ENCODE measurements at places on chromosomes 12 and 14. TPM values are rescaled to one million over a fixed set of nuclear protein-coding genes. Genes with fewer than 3 reads are reported as not detected.

SLC8A3 gene
- 9.8 TPM for total RNA-seq

ACSS3 gene
- 3.6 TPM for total RNA-seq

MANSC1 gene
- total RNA-seq: 2.0 TPM

DNA sequence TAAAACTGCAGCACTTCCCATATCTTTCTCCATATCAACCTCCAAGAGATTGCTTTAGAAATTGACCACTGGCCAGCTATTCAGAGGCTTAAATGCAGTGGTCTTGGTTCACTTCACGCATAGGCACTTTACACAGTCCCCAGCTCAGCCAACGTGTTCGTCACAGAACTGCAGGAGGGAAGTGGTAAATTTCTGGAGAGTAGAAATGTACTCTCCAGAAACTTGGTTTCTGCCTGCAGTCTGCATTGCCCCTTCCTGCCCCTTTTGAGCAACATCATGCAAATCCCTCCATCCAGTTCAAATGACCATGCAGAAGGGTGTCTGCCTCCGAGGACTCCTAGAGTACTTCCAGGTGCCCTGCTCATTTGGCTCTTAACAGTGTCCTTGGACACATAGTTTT is 42.7 kb upstream of the NEDD1 start:
- no peak for DNase-seq

GRCh38 chr14:52877628-52878027 is 73.2 kb downstream of the FERMT2 start:
- DNase-seq: no peak

DNA sequence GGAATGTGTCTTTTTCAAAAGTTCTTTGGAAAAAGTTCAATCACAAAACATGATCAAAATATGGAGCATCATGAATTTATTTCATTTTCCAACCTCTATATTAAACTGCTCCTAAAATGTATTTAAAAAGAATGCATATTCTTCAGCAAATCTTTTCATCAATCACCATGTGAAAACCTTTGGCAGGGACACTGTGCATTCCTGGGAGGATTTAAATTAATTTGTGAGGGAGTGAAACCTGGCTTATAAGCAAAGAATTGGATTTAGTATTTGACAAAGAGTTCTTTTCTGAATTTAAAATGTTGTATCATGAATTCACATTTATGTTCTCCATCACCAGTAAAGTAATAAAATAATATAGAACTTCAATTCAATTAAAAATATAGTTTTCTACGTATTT is 38.2 kb downstream of the PAWR start:
- DNase-seq: no peak

DNA sequence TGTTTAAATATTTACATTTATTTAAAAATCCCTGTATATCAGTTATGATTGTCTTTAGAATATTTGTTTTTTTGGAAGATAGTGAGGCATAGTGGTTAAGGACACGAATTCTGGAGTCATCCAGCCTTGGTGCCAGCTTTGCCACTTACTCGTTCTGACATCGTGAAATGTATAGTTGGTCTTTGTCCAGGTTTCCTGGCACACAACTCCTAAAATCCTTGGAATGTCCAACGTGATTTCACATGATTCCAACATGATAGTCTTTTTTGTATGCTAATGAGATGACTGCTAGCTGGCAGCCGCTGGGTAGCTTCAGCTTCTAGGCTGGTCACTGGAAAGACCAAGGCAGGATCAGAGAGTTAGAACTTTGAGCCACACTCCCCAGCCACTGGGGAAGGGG is 64.8 kb downstream of the PRICKLE1 start:
- no peak for DNase-seq

DNA sequence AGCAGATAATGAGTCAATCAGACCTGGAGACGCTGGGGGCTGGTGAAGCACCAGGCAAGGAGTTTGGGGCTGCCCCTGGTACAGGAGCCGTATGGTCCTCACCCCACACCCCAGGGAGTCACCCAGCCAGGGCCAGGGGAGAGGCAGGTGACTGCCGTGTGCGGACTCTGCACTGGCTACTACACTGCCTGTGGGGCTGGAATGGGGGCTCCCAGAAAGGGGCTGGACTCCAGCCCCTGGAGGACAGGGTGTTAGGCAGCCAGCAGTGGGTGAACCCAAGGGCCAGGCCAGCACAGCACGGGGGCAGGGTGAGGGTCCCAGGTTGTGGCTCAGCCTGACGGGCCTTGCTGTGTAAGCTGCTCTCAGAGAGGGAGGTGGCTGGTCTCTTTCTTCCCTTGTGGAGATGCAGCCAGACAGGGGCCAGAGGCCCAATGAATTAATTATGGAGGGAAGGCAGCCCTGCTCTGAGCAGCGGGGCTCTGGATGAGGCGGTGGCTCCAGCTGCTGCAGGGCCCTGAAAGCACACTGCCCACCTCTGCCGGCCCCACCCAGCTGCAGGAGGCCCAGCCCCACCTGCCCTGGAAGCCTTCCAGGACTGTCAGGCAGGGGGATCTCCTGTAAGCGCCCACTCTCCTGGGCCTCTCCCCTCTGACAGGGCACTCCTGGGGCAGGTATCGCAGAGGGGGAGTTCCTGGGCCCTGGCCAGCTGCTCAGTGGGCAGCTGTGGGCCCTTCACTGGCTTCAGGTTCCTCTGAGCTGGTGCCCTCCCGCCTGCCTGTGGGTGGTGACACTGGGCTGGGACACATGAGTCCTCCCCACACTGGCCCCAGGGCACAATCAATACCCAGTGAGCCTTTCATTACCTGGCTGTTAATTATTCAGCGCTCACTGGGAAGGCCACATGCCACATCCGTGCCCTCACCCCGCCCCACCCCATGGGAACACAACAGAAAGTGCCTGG is 142.5 kb upstream of the C14orf180 start:
- DNase-seq: no peak

DNA sequence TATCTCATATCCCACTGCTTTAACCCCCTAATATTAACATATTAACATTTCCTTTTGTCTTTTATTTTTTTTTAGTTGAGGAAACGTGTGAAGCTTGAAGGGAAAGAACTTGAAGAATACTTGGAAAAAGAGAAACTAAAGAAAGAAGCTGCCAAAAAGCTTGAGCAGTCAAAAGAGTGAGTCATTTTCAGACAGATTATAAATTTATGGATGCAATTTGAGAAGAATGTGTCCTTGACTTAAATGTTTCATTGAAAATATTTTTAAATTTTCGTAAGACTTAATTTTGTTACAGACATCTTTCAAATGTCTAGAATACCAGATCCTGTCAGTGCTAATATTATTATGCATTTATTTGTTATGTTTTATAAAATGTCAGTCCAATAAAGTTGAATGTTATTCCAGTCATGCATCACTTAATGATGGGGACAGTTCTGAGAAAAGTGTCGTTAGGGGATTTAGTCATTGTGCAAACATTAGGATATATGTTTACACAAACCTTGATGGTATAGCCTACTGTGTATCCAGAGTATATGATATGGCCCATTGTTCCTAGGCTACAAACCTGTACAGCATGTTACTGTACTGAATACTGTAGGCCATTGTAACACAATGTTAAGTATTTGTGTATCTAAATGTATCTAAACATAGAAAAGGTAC is 32.6 kb downstream of the CPSF2 start:
- no peak for DNase-seq

DNA sequence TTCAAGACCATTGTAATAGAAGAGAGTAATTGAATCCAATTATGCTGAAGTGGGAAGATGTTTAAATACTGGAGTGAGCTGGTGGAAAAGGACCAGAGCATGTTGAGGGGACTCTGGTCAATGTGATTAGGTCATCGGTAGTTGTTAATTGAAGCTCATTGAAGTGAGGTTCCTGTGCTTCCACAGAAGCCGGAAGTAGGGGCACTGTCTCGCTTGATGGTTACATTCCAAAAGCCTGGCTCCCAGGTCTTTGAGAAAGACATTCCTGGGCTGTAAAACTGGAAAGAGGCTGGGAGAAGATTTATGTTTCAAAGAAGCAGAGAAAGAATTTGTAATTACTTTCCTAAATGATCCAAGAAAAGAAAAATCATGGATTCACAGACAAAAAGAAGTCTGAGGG is 12.3 kb upstream of the CLECL1 start:
- DNase-seq: no peak

DNA sequence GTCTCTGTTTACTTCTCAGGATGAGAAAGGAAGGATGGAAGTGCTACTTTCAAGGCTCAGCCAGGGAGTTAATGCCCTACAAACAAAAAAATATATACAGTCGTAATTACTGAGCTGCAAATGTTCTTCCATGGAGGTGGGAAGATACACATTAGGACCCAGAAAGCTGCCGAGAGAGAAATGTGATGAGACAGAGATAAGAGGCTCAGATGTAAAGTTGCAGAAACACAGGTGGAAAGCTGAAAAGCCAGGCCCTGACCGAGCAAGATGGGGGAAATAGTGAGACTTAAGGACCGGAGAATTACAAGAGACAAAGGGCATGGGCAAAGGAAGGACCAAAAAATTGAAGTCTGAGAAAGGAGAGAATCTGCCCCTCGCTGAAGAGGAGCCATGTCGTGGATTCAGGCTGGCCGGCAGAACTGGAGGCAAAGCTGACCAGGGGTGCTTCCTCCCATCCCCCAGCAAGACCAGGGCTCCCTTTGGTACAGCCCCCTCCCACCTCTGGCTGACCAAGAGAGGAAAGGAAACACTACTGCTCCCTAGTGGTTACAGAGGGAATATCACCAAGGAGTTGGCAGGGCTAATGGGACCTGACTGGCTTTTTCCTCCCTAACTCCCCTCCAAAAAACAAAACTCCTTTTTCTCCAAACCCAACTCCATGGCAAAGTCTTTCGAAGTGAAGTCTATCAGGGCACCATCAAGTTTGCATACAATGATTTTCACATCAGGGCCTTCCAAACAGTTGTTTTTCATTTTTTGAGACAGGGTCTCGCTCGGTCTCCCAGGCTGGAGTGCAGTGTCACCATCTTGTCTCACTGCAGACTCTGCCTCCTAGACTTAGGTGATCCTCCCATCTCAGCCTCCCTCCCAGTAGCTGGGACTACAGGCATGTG is 12.1 kb downstream of the ZFHX2 start:
- DNase-seq: peak; percentile 70

DNA sequence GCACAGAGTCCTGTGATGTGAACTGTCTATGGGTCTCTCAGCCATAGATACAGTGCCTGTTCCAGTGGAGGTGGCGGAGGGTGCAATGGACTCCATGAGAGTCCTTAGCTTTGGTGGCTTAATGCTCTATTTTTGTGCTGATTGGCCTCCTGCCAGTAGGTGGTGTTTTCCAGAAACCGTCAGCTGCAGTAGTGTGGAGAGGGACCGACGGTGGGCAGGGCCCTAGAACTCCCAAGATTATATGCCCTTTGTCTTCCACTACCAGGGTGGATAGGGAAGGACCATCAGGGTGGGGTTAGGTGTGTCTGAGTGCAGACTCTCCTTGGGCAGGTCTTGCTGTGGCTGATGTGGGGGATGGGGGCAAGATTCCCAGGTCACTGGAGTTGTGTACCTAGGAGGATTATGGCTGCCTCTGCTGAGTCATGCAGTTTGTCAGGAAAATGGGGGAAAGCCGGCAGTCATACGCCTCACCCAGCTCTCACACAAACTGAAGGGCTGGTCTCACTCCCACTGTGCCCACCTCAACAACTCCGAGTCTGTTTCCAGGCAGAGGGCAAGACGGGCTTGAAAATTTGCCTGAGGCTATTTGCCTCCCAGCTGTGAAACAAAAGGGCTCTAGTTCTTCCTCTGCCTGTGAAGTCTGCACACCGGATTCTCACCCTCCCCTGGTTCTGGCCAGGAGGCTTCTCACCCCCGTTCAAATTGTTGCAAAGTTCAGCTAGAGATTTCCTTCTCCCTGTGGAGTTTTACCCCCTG is 24.9 kb upstream of the ZDHHC17 start:
- no peak for DNase-seq

GRCh38 chr12:63917864-63918799 is 73.6 kb downstream of the SRGAP1 start:
- peak; percentile 23 for DNase-seq
